Transverse colon (tissue), 4 donors: ENCODE measurements at places on chromosomes 4 and X. TPM values are rescaled to one million over a fixed set of nuclear protein-coding genes. Genes with fewer than 3 reads are reported as not detected.

DNA sequence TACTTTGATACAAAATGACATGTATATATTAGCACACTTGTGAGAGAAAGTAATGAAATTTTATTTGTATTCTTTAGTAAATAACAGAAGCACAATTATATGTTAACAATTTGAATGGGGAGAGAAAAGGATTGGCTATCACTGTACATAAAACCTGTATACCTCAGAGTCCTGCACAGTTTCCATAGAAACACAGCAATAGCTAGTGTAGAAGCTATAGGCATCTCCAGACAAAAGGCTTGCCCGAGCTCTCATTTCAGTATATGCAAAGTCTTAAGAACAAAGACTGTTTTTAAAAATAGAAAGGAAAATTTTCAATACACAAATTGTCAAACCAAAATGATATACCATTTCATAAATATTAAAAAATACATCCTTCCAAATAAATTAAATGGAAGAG, 38.5 kb downstream of the GPM6A start:
- H3K4me1 ChIP-seq = no peaks in the 10 kb centered on the region
- H3K4me3 ChIP-seq = no peak overlapping the region
- H3K27ac ChIP-seq = no peak overlapping the region
- DNase-seq = no peak
- H3K27me3 ChIP-seq = no peaks in the 10 kb centered on the region
- H3K36me3 ChIP-seq = no peaks in the 10 kb centered on the region

DNA sequence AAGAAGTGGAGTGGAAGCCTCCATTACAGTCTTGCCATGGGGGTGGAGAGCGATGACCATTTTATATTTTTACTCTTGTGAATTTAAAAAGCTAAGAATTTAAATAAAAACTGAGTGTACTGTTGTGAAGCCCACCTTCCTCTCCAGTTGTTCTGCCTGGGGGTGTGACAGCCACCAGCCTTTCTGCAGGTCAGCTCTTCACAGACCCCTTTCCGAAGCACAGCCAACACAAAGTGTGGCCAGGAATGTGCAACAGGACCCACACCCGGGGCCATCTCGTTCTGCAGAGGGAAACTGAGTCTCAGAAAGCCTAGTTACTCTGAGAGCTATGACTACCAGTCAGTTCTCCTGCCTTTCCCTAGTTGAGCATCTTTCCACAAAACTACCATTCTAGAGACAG, 1.4 kb downstream of the GRPEL1 start:
- peak overlapping the region; percentile 91 for H3K27ac ChIP-seq
- peak overlapping the region; percentile 80 for H3K4me3 ChIP-seq
- no peaks in the 10 kb centered on the region for H3K27me3 ChIP-seq
- DNase-seq = peak; percentile 5
- H3K36me3 ChIP-seq = no peaks in the 10 kb centered on the region

DNA sequence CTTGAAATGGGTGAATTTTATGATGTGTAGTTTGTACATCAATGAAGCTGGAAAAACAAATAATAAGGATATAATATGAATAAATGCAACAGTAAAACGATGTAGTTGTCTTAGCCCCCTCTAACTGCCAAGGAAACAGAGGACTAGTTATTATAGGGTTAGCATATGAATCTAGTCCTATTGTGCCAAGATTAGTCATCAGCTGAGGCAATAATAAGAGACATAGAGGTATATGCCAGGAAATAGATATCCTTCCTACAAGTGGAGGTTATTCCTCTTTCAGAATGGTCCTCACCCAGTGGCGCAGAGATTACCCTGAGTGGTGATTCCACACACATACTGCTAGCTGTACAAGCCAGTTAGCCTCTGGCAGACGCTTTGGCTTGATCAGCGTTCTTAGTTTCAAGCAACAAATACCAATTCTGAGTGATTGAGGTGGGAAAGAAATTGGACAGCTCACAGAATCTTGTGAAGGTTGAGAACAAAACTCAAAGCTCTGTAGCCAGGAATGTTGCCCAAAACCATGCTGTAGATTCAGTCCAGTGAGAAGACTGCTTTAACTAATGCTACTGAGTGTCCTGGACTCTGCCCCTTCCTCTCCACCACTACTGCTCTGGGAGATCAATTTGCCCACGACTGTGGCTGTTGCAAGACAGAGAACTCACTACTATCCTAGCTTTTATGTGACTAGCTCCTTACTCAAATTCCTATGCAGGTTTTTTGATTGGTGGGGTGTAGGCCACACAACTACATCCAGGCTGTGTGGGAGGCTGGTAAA, 27.0 kb upstream of the ZNF280C start:
- DNase-seq = no peak
- H3K4me3 ChIP-seq = no peak overlapping the region
- no peaks in the 10 kb centered on the region for H3K36me3 ChIP-seq
- H3K27ac ChIP-seq = no peak overlapping the region

DNA sequence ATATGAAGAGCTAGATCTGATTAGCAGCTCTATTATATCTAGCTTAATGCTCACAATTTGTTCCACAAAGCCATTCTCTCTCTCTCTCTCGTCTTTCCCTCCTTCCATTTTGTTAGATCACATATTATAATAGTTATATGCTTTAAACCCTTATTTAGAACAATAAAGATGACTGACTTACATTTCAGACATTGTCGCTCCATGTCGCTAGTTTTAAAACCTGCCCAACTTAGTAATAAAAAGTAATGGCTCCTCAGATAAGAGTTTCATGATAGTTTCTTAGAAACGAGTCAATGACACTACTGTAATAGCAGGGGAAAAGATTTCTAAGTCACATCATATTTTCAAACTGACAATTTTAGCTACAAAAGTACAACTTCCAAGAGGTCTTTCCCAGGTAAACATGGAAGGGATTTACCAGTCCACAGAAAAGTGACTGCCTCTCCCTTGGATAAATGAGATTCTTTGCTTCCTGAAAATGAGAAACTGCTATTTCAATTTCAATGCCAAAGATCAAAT, 38.5 kb upstream of the YTHDC1 start:
- no peak overlapping the region for H3K4me3 ChIP-seq
- DNase-seq = no peak
- H3K27ac ChIP-seq = peak overlapping the region; percentile 18
- H3K27me3 ChIP-seq = no peaks in the 10 kb centered on the region

DNA sequence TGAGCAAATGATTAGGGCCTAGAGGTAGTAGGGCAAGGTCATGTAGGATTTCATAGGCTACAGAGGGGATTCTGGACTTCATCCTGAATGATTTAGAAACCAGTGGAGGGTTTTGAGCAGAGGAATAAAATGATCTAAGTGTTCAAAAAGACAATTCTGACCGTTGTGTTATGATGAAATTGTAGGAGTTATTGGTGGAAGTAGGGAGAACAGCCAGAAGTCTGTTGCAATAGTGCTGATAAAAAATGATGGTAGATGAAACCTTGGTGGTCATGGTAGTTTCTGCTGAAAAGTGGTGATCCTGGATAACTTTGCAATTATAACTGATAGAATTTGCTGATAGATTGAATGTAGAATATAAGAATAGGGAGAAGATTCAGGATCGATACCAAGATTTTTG, 60.2 kb downstream of the MID1IP1 start:
- no peak overlapping the region for H3K27ac ChIP-seq
- DNase-seq = no peak
- no peaks in the 10 kb centered on the region for H3K27me3 ChIP-seq

GRCh38 chr4:107693132-107693531, 26.9 kb downstream of the PAPSS1 start:
- DNase-seq = no peak
- no peaks in the 10 kb centered on the region for H3K4me1 ChIP-seq
- H3K4me3 ChIP-seq = no peak overlapping the region
- H3K27me3 ChIP-seq = no peaks in the 10 kb centered on the region
- no peak overlapping the region for H3K27ac ChIP-seq
- no peaks in the 10 kb centered on the region for H3K36me3 ChIP-seq

DNA sequence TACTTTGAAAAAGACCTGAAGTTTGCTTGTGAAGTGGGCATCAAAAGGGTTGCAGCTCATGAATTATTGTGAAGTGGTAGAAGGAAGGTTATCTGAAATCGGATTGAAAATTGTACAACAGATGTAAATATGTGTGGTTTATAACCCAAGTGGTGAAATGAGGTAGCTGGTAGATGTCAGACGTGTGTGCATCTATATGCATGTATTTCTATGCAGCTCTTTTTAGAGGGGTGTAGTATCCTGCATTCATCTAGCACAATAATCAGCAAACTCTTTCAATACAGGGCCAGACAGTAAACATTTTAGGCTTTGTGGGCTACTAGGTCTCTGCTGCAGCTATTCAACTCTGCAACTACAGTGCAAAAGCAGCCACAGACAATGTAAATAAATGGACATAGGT, 9.4 kb downstream of the ATRX start:
- H3K27me3 ChIP-seq = no peaks in the 10 kb centered on the region
- H3K4me1 ChIP-seq = no peaks in the 10 kb centered on the region
- no peak for DNase-seq
- no peak overlapping the region for H3K4me3 ChIP-seq
- no peaks in the 10 kb centered on the region for H3K36me3 ChIP-seq

GRCh38 chr4:99917575-99917974, 23.3 kb upstream of the LAMTOR3 start:
- no peak for DNase-seq
- H3K4me3 ChIP-seq = no peak overlapping the region
- H3K4me1 ChIP-seq = no peaks in the 10 kb centered on the region
- no peaks in the 10 kb centered on the region for H3K27me3 ChIP-seq

DNA sequence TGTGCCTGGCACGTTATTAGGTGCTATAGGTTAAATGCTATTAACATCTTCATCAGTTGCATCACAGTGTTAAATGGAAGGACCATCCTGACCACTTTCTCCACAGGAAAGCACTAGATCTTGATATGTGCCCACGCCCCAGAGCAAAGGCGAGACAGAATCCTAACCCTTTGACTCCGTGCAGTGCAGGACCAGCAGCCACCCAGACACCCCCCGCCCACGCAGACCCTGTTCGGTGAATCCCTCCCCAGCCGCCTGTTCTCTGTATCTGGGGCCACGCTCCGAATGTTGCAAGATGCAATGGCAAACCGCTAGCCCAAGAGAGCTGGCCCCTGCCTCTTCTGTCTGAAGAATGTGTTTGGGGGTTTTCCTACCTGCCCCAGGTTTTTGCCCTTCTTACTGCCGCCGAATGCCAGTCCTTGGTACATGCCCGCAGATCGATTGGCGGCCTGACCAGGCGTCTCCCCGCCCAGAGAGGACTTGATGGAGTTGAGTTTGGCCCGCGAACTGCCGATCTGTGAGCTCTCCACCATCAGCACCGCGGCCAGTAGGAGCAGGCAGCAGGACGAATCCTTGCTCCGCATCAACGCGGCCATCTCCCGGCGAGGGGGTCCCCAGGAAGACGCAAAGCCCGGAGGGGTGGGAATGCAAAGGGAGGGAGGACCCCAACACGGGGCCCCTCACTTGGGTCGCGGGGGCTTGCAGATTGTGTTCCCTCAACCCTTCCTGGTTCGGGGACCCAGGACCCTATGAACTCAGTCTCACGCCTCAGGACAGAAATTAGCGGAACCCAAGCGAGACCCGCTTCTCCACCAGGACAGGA, 906 bp downstream of the DKK2 start:
- no peak overlapping the region for H3K4me3 ChIP-seq
- H3K27ac ChIP-seq = no peak overlapping the region
- H3K4me1 ChIP-seq = peaks cover 24% of the 10 kb centered on the region

DNA sequence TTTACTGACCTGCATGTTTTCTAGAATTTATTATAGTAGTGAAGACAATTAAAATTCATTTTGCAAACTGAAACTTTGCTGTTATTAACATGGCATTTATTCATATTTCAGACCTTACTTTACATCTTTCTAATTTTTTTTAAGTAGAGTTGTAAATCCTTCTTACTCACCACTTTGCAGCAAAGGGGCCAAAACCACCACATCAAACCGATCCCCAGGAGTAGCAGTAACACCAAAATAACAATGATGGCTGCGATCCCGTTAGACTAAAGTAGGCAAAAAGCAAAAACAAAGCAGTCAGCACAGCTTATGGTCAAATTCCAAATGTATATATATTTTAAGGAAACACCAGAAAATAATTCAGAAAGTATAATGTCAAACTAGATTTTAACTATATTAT, 64.7 kb downstream of the ANTXR2 start:
- no peaks in the 10 kb centered on the region for H3K27me3 ChIP-seq
- DNase-seq = no peak
- H3K36me3 ChIP-seq = peaks cover 55% of the 10 kb centered on the region
- no peaks in the 10 kb centered on the region for H3K4me1 ChIP-seq
- H3K27ac ChIP-seq = no peak overlapping the region

- no peak overlapping the region for H3K27ac ChIP-seq
- H3K27me3 ChIP-seq = no peaks in the 10 kb centered on the region
Measured at GRCh38 chrX:12372111-12372510, 233.8 kb downstream of the FRMPD4 start.

DNA sequence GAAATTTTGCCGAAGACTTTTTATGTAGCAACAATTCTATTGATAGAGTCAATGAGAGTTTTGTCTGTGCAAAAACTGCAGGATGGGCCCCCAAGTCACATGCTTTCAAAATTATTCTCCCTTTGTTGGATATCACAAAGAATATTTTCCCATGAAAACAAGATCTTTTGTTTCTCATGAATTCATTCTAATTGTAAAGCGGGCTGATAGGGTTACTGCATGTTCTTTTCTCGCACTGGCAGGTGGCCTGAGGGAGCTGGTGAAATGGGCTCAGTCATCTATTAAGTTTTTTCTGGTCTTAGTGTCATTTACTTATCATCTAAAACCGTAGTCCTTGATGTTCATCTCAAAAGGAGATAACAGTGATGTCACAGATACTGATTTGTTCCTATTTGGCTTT, 44.2 kb downstream of the MID1IP1 start:
- H3K27ac ChIP-seq = no peak overlapping the region
- no peaks in the 10 kb centered on the region for H3K27me3 ChIP-seq
- DNase-seq = no peak
- no peak overlapping the region for H3K4me3 ChIP-seq
- no peaks in the 10 kb centered on the region for H3K4me1 ChIP-seq

DNA sequence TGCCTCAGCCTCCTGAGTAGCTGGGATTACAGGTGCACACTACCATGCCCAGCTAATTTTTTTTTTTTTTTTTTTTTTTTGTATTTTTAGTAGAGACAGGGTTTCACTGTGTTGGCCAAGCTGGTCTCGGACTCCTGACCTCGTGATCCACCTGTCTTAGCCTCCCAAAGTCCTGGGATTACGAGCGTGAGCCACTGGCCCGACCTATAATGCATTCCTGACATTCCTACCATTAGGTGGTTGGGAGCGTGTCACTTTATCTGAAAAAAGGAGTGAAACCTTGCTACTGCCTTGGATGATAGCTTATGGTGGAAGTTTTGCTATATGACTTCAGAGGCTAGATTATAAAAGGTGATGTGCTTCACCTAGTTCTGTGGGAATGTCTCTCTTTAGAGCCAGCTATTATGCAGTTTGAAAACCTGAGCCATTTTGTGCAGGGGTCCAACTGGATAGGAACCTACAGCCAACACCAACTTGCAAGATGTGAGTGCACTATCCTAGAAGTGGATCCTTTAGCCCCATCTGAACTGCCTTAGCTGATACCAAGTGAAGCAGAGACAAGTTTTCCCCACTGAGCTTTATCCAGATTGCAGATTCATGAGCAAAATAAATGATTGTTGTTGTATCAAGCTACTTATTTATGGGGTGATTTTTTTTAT, 29.8 kb upstream of the EMCN start:
- H3K4me3 ChIP-seq = no peak overlapping the region
- DNase-seq = no peak
- no peak overlapping the region for H3K27ac ChIP-seq
- H3K4me1 ChIP-seq = no peaks in the 10 kb centered on the region

Gene TSPAN7
- 26.9 TPM for total RNA-seq

Gene OFD1
- total RNA-seq = 61.9 TPM

Gene SSR4
- 165 TPM for total RNA-seq

Gene LRPAP1
- 128 TPM for total RNA-seq

Gene GPM6B
- total RNA-seq = 1.5 TPM

Gene ARX
- not detected for total RNA-seq

Gene FAT4
- 4.1 TPM for total RNA-seq

Gene POU4F2
- not detected for total RNA-seq

Gene NUDT10
- total RNA-seq = not detected

Gene EMCN
- total RNA-seq = 1.6 TPM
